ENCODE measurements at places on chromosomes 2 and 18. TPM values are rescaled to one million over a fixed set of nuclear protein-coding genes. Genes with fewer than 3 reads are reported as not detected.

The C2orf92 gene
- total RNA-seq = 4.5 TPM

The LIPG gene
- 1.8 TPM for total RNA-seq

GRCh38 chr2:223383315-223383714 lies 218.8 kb downstream of the SCG2 start:
- no peak for DNase-seq

DNA sequence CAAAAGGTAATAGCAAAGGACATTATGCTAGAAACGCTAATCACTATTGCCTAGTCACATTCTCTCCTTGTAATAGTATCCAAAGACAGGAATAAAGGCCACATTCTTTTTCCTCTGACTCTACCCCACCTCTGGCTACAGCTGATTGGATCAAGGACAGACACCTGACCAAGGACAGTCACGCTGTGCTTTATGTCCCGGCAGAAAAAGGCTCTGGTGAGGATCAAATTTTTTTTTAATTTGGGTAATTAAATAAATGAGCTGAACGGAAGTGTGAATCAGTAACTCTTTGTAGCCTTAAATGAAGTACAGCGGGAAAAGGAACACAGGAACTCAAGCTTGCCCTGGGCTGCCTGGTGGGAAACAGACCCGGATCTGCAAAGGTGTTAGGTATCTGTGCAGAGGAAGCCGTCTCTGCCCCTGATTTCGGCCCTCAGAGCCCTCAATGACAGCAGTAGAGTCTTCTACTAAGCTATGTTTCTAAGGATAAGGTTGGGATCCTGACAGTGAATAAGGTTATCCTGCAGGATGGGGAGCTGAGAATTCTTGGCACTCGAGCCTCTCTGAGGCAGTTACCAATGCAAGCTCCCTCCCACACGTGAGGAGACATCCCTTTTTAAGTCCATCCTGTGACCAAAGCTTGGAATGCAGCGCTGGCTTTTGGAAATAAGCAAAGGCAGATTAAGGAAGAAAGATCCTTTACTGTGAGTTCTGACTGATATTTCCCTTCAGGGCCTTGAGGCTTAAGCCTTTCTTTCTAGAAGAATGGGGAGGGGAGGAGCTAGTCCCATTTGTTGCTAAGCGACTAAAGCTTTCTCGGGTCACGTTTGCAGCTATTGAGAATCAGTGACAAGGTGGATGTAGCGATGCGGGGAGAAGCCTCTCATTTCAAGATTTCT lies 37.8 kb upstream of the IKZF2 start:
- DNase-seq = no peak

- DNase-seq = peak; percentile 56
Measured at GRCh38 chr18:9688036-9688741, 19.9 kb upstream of the RAB31 start.

DNA sequence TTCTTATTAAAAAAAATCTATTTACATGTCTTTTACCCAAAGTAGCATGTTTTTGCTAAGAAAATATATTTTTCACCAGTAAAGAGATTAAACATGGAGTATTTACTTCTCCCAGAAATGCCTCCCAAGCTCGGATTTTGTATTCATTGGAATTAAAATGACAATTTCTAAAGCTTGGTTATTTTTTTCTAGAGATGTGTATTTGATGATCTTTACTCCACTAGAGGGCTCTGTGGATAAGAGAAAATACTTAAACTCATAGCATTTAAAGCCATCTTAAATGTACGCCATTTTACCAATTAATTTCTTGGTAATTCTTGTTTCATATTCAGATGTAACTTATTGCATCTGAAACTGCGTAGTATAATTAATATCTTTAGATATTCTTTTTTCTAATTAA lies 461.4 kb downstream of the GALR1 start:
- DNase-seq = no peak

GRCh38 chr2:216839688-216840087 lies 20.2 kb downstream of the TNP1 start:
- DNase-seq = no peak

DNA sequence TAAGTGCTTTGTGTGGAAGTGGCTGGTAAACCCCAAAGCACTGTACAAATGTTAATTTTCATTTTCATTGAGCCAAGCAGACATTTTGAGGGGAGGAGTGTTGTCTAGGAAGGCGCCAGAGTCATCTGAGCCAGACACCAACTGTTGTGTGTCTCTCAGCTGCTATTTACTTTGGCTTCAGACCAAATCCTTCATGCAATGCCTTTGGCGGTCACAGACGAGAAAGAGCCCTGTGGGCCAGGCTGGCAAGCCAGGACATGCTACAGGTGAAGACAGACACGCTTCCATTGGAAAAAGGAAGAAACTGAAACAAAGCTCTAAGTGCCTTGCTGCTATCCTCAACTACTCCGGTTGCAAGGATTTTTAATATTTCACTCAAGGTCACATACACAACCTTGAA lies 115.4 kb upstream of the CDC42EP3 start:
- DNase-seq = no peak

The ZSWIM2 gene
- total RNA-seq = not detected

- DNase-seq = no peak
Measured at GRCh38 chr2:181153886-181154285, 173.5 kb downstream of the UBE2E3 start.

GRCh38 chr2:227430639-227431038 lies 41.3 kb upstream of the AGFG1 start:
- DNase-seq = no peak

The AQP12B gene
- total RNA-seq = not detected

DNA sequence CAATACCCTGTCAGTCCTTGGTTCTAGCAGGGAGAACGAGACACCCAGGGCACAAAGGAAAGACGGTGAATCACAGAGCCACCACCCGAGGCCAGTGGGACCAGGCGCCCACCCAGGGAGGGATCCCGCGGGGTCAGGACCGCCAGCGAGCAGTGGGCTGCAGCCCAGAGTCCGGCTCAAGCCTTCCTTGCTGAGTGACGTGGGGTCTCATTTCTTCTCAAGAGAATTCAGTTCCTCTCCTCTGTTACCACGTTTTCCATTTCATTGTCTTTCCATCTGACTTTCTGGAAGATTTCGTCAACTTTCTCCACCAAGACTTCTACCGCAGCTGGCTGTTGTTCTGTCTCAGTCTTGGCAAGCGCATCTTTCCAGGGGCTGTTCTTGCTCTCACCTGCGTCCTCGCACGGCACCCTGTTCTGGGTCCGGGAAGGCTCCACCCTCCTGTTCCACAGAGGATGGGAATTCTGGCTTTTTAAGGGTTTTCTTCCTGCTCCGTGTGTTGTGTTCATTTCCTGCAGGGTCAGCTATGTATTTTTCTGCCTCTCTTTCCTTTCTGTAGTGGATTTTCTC lies 248.6 kb downstream of the NDUFA10 start:
- no peak for DNase-seq

- no peak for DNase-seq
Measured at GRCh38 chr2:17758118-17758517, 4.2 kb downstream of the GEN1 start.

The ANKRD30B gene
- not detected for total RNA-seq

DNA sequence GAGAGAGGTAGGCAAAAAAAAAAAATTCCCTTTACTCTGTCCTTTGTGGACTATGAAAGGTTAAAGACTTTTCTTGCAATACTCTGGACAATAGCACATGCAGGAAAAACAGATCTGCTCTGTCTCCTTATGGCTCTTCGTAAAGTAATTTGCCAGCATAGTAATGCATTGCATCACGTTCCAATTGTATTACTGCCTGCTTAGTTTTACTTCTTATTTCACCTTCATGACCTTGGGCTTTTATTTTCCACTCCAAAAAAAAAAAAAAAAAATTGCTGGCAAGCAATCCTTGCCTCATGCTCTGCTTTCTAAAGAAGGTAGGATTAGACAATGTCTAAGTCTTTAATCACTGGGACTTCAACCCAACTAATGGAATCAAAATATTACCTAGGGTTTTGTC lies 1802.7 kb downstream of the SUCLG1 start:
- DNase-seq = no peak

GRCh38 chr2:209956271-209956670 lies 46.2 kb upstream of the RPE start:
- no peak for DNase-seq

DNA sequence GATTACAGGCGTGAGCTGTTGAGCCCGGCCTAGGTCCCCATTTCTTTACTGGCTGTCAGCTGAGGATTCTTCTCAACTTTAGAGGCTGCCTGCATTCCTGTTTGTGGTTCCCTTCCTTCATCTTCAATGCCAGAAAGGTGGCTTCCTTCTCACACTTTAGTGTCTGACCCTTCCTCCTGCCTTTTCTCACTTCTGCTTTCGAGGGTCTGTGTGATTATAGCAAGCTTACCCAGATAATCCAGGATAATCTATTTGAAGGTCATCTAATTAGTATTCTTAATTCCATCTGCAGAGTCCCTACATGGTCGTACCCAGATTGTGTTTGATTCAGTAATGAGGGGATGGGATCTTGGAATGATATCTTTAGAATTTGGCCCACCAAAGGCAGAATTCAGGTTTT lies 157.4 kb downstream of the TANC1 start:
- DNase-seq = no peak

DNA sequence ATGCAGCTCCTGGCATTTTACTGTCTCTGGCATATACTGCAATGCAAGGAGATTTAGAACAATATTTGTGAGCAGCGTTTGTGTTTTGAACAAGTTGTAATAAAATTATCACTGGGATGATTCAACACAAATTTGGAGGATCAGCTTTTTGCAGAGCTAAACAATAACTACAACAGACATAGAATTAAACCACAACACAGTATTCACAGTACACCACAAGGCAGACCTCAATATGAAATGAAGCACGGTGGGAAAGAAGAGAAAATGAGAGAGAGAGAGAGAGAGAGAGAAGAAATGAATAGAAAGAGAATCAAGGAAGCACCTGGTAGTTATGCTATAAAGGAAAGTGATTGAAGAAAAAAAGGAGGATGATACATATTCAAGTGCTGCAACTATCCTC lies 39.4 kb downstream of the HOXD1 start:
- DNase-seq = no peak

DNA sequence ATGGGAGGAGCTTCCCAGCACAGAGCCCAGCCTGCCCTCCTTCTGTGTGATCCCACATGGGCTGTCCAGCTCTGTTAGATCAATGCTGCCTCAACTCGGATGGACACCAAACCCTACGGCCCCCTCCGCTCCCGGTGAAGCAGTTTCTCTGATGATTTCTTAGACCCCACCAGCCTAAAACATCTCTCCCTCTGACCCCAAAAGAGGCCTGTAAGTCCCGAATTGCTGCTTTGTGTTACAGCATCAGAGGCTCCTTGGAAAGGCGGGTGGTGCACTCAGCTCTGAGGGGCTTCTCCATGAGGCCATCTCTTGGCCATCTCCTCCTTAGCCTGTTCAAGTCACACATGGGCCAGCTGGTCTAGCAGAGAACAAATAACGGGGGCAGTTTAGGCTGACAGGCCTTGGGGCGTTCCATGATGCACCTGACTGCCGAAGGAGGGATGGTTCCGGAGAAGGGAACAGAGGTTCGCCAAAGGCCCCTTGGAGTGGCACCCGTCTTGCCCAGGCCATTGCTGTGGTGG lies 240.7 kb downstream of the SH3RF3 start:
- no peak for DNase-seq

GRCh38 chr2:168152902-168153530 lies 94.4 kb downstream of the STK39 start:
- no peak for DNase-seq

The CRYGB gene
- not detected for total RNA-seq

GRCh38 chr2:40002339-40002738 lies 223.3 kb upstream of the THUMPD2 start:
- no peak for DNase-seq

DNA sequence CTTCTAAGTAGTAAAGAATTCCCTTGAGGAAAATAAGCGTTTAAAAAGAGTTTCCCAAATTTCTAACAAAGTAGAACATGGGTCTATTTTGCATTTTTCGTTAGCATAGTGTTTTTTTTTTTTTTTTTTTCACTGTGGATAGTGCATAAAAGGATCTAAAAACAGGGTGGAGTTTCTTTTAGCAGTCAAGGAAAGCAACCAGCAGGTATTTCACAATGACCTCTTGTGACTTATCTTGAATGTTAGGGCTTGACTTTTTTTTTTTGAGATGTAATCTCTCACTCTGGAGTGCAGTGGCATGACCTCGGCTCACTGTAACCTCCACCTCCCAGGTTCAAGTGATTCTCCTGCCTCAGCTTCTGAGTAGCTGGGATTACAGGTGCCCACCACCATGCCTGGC lies 14.9 kb upstream of the DGKD start:
- no peak for DNase-seq

DNA sequence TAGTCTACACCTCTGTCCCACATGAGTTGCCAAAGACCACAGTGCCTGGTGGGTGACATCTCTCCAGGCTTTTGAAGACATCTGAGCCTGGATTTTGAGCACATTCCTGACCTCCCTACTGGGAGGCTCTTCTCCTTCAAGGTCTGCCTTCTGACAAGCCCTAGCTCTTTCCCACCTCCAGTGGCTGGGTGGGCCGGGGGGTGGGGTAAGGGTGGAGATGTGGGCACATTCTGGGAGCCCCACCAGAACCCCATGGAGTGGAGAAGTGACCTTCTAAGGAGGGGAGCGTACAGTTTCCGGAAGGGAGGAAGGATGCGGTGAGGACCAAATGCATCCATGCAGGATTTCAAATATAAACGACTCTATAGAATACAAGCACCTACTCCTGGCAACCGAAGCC lies 27.9 kb upstream of the ANXA4 start:
- no peak for DNase-seq

DNA sequence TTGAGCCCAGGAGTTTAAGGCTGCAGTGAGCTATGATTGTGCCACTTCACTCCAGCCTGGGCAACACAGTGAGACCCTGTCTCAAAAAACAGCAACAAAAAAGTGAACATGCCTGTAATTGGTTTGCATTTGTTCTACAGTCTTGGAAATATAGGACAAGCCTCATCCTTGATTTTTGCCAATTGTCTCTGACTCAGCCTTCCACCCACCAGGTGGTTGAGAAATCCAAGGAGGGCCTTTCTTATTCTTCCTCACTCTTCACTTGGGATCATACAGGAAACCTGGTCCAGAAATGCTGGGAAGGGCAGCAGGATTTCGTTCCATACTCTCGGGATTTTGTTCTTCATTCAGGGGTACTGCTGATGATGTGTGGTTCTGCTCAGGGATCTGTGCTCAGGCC lies 94.6 kb downstream of the CDC42EP3 start:
- no peak for DNase-seq

Data from K562 (cell line).